ENCODE measurements at places on chromosomes 7 and 10. TPM values are rescaled to one million over a fixed set of nuclear protein-coding genes. Genes with fewer than 3 reads are reported as not detected.

AKR1C1 gene
- 0.14 TPM for total RNA-seq

ARHGAP22 gene
- total RNA-seq = not detected

H2BK1 gene
- not detected for total RNA-seq

SLC16A9 gene
- 1.9 TPM for total RNA-seq

ANKRD2 gene
- not detected for total RNA-seq

NRG3 gene
- not detected for total RNA-seq

GIMAP5 gene
- total RNA-seq = 48.2 TPM

NME8 gene
- not detected for total RNA-seq

HECW1 gene
- total RNA-seq = not detected

CNPY1 gene
- total RNA-seq = not detected

NEUROG3 gene
- 0.20 TPM for total RNA-seq

CFAP70 gene
- total RNA-seq = 0.58 TPM

DBF4 gene
- 88.8 TPM for total RNA-seq

GNAT3 gene
- total RNA-seq = not detected

ABLIM1 gene
- total RNA-seq = 116 TPM

TMEM213 gene
- not detected for total RNA-seq

IRF5 gene
- total RNA-seq = 4.0 TPM

IL15RA gene
- total RNA-seq = 30.0 TPM

GJC3 gene
- 1.2 TPM for total RNA-seq

NYAP1 gene
- total RNA-seq = 0.34 TPM

FAM13C gene
- 0.21 TPM for total RNA-seq

JCAD gene
- total RNA-seq = 0.02 TPM

SAMD9 gene
- total RNA-seq = 17.1 TPM

Measured in activated naive CD8-positive, alpha-beta T cell treated with anti-CD3 and anti-CD28 coated beads for 36 hours (primary cell).